Dermis blood vessel endothelial cell (primary cell): ENCODE measurements at places on chromosomes 13 and 19. TPM values are rescaled to one million over a fixed set of nuclear protein-coding genes. Genes with fewer than 3 reads are reported as not detected.

GRCh38 chr19:56953470-56953869 lies 112.9 kb upstream of the PEG3 start:
- no peak for DNase-seq

DNA sequence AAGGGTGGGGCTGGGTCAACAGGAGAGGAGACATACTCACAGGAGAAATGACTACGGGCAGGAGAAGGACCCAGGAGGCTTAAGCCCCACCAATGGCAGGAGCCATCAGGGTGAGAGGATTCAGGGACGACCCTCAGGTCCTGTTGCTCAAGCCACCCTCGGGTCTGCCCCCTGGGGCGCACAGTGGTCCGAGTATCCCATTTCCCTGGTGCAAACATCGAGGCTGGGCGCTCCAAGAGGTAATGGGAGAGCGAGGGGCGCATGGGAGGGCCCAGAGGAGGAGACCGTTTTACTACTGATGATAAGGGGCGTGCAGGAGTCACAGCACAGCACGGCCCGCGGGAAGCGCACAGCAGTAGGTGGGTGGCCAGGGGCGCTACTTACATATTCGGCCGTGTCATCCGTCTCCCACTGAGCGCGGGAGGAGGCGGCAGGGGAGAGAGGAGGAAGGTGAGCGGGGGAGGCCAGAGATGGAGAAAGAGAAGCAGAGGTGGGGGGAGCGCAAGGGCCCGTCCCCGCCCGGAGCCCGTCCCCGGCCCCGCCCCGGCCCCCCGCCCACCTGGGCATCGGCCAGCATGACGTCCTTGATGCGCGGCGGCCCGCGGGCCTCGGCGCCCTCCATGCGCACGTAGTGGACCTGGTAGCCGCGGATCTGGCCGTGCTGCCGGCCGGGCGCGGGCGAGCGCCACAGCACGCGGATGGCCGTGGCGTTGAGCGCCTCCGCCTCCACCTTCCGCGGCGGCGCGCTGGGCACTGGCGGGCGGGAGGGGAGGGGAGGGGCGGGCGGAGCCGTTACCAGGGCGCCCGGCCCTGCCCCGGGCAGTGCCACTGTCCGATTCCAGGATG lies 111.5 kb downstream of the PTPRS start:
- DNase-seq: peak; percentile 12

DNA sequence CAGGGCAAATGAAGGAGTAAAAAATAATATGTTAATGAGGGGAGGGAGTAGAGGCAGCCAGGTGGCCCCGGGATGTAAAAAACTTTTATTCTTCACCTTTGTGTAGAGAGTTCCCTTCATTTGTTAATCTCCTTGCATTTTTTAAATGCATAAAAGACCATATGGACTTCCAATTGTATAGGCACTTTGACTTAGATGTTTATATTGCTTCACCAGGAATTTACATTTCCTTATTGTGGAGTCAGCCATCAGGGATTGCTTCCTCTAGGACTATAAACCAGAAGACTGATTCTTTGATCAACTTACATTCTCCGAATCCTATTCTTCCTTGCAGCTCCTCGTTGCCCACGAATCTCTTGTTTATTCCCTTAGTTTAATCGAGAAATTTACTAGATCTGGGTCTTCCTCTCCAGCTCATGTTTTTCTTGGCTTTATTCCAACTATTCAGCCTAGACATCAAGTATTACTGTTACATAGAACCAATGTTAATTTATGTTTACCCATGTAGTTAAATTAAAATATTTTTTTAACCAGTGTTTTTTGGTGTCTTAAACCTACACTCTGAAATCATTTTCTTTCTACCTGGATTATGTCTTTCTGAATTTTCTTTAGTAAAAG lies 1187.0 kb upstream of the SLC10A2 start:
- peak; percentile 64 for DNase-seq

DNA sequence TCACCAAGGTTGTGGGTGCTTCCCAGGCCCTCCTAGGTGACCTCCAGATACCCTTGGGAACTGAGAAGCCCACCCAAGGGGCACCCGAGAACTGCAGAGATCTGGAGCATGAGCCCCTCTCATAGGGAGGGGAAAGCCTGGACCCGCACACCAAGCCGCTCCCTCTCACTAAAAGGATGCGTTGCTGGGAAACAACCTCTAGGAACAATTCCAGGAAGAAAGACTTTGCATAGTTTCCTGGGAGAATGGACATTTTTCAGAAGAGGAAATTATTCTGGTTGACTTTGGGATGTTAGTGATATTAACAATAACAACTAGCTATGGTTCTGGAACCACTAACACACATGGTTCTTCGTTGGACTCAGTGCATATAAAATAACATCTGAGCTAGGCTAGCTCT lies 64.6 kb downstream of the SLC7A1 start:
- DNase-seq: no peak

Gene ZNF613
- total RNA-seq: 7.7 and 8.5 TPM in 2 replicates

DNA sequence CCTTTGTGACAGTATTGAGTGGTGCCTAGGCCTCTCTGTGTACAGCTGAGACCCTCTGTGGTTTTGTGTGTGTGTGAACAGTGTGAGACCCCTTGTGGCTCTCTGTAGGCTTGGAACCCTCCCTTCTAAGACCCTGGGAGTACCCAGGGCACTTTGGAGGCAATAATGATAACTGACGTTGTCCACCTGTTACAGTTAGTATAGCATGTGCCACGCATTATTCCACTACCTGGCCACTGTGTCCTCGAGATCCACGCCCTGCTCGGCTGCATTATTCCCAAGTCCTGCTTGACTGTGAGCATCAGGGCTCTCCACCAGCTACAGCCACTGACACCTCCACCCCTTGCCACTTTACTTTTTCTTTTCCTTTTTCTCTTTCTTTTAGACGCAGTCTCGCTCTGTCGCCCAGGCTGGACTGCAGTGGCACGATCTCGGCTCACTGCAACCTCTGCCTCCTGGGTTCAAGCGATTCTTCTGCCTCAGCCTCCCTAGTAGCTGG lies 2.0 kb downstream of the GRAMD1A start:
- DNase-seq: no peak

Gene ACOD1
- total RNA-seq: not detected in 2 replicates

- peak; percentile 74 for DNase-seq
Measured at GRCh38 chr19:47232422-47233211, 1.6 kb upstream of the BBC3 start.

- no peak for DNase-seq
Measured at GRCh38 chr13:107025991-107026390, 458.1 kb upstream of the ARGLU1 start.

Gene DNAJB1
- total RNA-seq: 29.5 and 39.5 TPM in 2 replicates

Gene RYR1
- total RNA-seq: under 0.01 and 0.14 TPM in 2 replicates
